ENCODE measurements at places on chromosomes 1 and 21.

GRCh38 chr1:12097321-12097720 lies 34.2 kb downstream of the TNFRSF8 start:
- DNase-seq, result no peak

- no peak for DNase-seq
Observed at GRCh38 chr21:26246073-26246472, 75.5 kb upstream of the APP start.

- no peak for DNase-seq
Observed at GRCh38 chr1:180262628-180263488, 32.8 kb downstream of the LHX4 start.

GRCh38 chr1:2415337-2415736 lies 3.0 kb upstream of the PEX10 start:
- DNase-seq, result no peak

DNA sequence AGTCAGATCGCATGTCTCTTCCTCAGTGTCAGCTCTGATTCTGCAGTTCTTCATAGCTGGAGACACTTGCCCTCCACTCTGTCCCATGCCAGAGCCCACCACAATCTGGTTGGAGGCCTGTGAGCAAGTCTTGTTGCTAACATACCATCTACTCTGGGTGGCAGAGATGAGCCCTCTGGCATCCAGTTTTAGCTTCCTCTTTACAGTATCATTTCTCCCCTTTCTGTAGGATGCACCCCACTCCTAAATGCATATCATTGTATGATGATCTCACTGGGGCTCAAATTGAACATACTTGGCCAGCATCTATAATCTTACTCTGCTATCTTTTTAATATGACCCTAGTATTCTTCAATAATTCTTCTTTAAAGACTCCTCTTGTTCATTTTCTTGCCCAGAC lies 16.9 kb downstream of the PCNX2 start:
- DNase-seq, result no peak

- no peak for DNase-seq
Observed at GRCh38 chr1:161092621-161093028, 3.3 kb upstream of the NECTIN4 start.

DNA sequence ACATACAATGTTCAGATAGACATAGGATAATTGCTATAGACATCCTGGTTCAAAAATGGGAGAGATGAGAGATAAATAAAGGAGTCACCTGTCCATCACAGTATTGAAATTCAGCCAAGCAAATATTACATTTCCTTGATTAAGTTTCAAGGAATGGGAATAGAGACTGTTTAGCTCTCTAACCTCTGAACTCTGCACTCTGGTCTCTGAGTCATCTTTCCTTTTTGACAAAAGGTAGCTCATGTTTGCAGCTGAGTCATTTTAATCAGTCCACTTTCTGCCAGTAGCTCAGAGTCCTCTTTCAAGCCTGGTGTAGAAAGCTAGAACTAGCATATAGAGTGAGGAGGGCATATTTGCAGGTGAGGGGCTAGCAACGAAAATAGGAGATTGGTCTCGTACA lies 51.4 kb upstream of the GJA8 start:
- no peak for DNase-seq

DNA sequence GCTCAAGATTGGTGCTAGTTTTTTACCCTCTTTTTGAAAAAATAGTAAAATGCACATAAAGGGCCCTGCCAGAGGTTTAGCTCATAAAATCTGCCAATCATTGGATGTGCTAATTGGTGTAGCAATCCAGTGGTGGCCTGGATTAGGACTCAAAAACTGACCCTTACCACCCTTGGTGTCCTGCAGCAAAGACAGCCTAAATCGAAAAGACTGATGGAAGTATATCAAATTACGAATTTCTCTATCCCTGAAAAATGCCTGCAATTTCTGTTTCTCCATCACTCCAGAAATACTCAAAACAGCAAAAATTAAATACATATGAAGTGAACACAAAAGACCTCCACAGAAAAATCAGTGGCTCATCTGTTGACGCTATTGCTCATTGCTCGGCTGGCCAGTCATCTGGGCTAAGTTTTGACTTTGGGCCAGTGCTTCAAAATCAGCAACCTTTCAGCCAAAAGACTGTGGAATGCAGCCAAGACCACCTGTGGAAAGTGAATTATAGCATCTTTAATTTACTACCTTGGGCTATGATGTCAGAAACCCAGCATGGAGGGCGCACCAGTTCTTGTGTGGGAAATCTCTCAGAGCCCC lies 30.0 kb downstream of the WLS start:
- no peak for DNase-seq

GRCh38 chr1:75514270-75514669 lies 96.6 kb downstream of the SLC44A5 start:
- DNase-seq, result no peak

DNA sequence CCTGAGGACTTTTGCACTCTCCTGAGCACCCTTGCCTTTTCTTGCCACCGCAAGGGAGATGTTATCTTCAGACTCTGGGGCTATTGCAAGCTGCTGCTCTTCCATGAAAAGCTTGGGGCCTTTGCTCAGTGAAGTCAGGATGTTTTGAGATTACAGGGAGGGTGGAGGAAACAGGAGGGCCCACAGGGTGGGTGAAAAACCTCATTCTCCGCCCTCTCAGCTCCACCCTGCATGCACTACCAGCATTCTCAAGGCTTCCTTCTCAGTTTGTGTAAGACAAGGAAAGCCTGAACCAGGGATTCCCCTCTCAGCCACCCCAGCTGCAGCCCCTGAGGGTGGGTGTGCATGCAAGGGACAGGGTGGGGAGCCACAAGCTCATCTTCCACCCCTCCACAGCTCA lies 25.8 kb upstream of the ZNF648 start:
- no peak for DNase-seq

DNA sequence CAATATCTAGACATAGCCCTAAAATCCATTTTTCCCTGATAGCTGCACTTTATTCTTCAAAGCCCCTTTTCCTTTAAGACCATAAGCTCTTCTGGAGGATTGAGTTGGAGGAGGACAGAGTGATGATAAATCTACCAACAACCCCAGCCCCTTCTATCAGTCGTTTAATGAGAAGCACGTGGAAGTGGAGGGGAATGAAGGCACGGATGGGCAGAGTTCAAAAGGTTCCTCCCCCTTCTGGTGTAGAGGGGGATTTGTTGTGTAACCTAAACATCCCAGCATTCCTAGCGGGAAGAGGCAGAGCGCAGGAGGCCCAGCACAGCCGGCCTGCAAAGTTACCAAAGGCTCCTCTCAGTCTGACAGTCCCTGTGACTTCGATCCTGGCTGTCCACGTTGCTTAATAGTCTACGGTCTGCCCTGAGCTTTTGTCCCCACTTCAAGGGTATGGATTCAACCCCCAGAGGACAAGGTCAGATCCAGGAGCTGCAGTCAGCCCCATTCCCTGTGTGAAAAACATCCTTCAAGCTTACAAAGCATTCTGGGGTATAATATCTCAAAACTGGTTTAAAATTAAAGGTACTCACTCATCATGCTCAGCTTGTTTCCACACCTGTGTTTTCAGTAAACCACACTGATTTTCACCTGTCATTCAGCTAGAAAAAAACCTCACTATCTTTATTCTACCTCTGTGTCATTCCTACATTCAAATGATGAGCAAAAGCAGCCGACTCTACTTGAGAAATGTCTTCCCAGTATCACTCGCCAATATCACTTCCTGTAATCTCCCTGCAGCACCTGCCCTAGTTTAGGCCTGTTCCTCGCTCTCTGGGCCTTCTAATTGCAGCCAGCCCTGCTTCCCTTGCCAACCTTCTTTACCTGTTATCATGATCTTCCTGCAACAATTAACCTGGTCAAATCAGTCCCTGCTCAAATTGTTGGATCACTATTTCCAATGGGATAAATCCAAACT lies 117.9 kb downstream of the PLPP3 start:
- DNase-seq, result no peak

DNA sequence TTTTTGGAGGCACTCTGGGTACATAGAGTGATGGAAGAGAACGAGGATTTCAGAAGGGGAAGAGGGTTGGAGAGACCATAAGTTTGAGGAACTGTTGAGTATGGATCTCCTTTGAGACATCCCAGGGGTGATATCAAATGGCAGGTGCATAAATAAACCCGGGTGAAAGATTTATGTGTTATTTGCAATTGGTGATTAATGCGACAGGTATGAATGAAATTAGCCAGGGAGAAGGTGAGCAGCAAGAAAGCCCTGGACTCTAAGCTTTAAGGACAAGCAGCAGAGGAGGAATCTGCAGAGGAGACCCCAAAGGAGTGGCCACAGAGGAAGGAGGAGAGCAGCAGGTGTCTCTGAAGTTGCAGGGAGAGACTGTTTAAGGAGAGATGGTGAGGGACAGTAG lies 8.8 kb upstream of the REN start:
- no peak for DNase-seq

DNA sequence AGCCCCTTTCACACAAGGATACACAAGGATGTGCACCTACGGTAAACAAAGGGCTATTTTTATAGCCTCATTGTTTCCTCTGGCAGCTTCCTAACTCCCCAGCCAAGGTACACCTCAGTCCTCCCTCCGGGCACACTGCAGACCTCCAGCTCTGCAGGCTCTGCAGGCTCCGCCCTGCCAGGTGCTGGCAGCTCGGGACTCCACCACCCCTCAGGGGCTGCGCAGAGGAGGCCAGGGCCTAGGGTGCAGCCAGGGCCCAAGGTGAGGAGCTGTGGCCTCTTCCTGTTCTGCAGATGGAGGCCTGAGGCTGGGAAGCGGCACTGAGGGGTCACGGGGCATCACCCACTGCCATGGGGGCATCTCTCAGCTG lies 19.8 kb upstream of the CLSTN1 start:
- no peak for DNase-seq

- DNase-seq, result peak; percentile 56
Observed at GRCh38 chr1:13725714-13726175, 25.8 kb downstream of the PRDM2 start.

GRCh38 chr1:204350857-204351573 lies 8.7 kb downstream of the PLEKHA6 start:
- no peak for DNase-seq

GRCh38 chr1:203052601-203053000 lies 26.3 kb downstream of the PPFIA4 start:
- DNase-seq, result no peak

GRCh38 chr1:183870351-183871077 lies 65.6 kb downstream of the RGL1 start:
- no peak for DNase-seq

DNA sequence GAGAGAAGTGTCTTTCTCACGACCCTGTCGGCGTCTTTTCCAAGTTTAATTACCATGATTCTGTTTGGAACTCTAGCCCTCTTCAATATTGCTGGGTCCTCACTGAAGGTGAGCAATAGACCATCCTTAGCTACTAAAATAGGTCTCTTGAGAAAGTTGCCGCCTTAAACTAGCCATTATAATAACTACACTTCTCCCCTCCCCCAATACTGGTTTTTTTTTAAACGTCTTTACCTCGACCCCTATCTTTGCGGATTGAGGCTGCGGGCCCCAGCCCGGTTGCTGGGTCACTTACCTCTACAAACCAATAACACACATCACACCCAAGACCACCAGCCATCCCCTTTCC lies 672 bp downstream of the ENSA start:
- no peak for DNase-seq

- DNase-seq, result no peak
Observed at GRCh38 chr1:177170756-177171535, at the start of gene BRINP2. TSS of gene BRINP2 (plus strand) at chr1:177170958. CDS start at chr1:177229877, 58,919 bp downstream.

DNA sequence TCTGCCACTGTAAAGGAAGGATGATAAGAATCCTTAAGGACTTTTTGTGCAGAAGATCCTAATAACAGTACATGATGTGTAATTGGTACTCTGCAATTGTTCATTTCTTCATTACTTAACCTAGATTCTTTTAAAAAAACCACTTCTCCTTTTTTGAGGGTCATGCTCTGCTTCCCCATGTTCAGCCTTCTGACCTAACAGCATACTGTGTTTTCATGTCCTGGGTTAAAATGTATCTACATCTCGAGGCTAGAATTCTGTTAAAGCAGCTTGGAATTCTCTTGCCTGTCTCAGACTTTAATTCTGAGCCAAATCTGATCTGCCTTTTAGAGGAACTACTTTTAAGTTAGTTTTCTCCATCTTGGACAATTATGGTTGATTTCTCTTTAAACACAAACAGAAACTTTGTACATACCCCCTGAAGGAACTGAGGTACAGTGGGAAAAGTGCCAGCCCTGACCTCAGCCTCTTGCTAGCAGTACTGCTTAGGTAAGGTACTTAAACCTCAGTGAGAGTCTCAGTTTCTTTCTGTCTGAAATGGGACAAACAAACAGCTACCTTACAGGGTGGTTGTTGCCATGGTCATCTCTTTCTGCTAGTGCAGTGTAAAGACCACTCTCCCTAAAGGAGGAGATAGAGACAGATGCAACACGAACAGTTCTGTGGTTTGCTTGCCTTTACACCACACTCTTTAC lies 103.2 kb upstream of the DYNLT5 start:
- no peak for DNase-seq

GRCh38 chr1:150537732-150538684 lies 11.2 kb upstream of the ADAMTSL4 start:
- DNase-seq, result no peak

- DNase-seq, result no peak
Observed at GRCh38 chr1:223711747-223712193, 569 bp upstream of the CAPN2 start.

DNA sequence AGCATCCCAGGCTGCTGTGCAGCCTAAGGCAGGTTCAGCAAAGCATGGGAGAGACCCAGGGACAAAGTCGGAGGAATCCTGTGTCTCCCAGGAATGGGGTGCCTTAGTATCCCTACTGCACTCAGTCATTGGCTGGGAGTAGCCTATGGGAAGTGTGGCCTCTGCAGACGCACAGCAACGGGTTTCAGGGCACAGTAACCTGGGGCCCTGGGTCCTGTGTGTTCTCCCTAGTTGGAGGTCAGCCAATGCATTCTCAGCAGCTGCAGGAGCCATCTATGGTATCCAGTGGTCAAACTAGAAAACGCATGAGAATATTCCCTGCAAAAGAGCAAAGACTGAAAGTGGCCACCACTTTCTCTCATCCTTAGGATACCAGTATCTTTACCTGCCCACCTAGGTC lies 13.7 kb upstream of the C1orf21 start:
- DNase-seq, result no peak

GRCh38 chr1:231416901-231417300 lies 5.2 kb downstream of the EGLN1 start:
- DNase-seq, result no peak

- DNase-seq, result no peak
Observed at GRCh38 chr21:18646116-18646515, 242.5 kb upstream of the TMPRSS15 start.

DNA sequence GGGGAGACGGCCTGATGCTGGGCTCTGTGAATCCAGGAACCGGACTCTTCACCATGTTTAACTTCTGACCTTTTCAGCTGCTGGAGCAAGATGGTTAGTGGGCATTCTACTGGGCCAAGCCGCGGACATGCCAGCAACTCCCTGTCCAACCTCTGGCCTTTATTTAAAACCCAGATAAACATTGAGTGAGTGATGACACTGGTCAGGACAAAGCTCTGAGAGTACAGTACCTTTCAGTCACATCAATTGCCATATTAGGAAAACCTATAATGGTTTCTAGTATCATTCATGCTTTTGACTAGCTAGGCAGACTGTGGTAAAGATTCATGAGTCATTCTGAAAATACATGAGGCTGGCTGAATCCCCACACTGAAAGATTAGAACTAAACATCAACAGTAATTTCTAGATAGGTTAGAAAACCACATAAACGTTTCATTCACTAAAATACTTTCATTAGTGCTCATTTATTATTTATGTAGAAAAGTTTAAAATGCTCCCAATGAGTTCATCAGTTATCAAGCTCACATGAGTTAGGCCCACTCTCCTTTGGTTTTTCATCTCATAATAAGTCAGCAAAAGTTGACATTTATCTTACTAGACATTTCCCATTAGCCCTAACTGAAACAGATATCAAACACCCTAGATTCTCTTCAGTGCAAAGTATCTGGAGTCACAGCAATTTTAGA lies 7.1 kb upstream of the ACTA1 start:
- peak; percentile 45 for DNase-seq

- DNase-seq, result peak; percentile 10
Observed at GRCh38 chr1:56709269-56709880, 64.3 kb downstream of the PRKAA2 start.
